ENCODE measurements at places on chromosomes 3 and 15. TPM values are rescaled to one million over a fixed set of nuclear protein-coding genes. Genes with fewer than 3 reads are reported as not detected.

GRCh38 chr3:122012821-122013220 is 9.2 kb downstream of the ILDR1 start:
- no peak for DNase-seq

Gene TUSC7
- total RNA-seq = not detected

GRCh38 chr3:17069754-17070153 is 185.0 kb downstream of the PLCL2 start:
- DNase-seq = no peak

Gene KCTD6
- total RNA-seq = 19.0 TPM

Gene TRIM59
- total RNA-seq = 4.8 TPM

DNA sequence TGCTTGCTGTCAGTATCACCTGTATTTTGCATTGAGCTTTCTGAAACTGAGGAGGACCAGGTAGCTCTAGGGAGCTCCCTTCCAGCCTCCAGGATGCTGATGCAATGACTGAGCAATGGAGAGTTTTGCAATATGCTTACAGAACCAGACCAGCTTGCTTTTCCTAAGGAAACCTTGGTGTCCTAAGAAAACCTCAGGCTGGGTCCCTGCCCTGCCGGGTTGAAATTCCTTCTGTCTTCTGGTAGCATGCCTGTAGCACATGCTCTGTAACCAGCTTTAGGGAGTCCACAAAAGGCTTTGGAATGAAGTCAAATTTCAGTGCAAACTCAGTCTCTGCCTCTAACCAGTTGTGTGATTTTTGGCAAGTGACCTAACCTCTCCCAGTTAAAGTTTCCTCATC is 65.8 kb upstream of the GSK3B start:
- DNase-seq = no peak

GRCh38 chr15:75594276-75594675 is 15.2 kb upstream of the PTPN9 start:
- DNase-seq = no peak

DNA sequence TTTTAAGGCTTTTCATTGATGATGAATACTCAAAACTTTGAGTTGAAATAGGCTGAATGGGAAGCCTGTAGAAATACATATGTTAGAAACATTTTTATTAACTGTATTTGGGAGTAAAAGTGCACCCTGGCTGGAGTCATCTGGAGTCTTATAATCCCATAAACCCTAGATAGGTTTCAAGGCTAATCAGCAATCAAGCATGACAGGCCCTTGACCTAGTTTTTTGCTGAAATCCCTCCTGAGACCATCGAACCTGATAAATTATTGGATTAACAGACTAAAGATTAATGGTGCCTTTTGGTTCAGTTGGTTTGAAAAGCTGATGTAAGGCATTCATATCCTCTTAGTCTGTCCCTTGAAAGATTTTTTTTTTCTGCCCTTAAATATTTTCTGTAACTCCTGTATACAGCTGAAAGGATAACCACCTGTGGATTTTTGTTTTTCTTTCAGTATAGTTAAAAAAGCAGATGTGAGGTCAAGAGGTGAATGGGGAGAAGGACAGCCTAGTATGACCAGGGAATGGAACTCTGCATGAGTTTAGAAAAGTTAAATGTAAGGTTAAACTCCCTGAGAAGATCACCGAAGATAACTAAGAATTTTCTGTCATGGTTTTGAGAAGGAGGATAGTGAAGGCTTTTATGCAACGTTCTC is 69.4 kb upstream of the STXBP5L start:
- DNase-seq = no peak

GRCh38 chr3:62109534-62109933 is 263.8 kb downstream of the FEZF2 start:
- no peak for DNase-seq

DNA sequence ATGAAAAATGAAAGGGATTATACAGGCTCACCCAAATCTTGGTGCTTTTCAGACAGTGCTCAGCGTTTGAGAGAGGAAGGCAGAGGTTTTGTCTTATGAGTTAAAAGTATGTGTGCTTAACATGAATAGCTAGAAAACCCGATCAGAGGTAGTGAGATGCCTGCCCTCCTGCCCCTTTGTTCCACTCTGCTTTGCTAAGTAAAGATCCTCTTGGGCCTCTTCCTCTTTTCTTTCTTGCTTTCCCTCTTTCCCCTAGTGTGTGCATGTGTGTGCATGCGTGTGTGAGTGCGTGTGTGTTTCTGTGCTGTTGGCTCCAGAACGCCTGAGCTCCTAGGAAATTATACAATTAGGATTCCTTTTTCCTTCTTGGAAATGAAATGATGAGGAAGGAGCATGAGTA is 261.3 kb upstream of the NR2E3 start:
- DNase-seq = no peak

Gene LRTM1
- not detected for total RNA-seq

GRCh38 chr3:113606539-113607218 is 74.3 kb downstream of the SIDT1 start:
- no peak for DNase-seq

- DNase-seq = no peak
Measured at GRCh38 chr15:68303560-68304436, 26.3 kb downstream of the FEM1B start.

DNA sequence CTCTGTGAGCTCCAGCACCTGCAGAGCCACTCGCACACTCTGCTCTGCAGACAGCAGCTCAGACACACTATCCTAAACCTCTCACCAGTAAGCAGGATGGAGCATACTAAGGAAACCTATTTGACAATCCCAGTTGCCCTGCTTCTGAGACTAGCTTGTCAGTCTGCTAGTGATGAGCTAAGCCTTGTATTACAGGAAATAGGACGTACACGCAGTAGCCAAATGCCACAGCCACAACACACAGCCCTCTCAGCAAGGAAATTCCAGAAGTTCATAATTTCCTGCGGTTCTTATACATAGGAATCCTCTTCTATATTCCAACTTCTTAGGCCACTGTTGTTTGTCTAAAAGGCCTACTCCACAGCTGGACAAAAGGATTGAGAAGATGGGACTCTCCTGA is 74.5 kb downstream of the MYLK start:
- DNase-seq = no peak

Gene SI
- not detected for total RNA-seq

DNA sequence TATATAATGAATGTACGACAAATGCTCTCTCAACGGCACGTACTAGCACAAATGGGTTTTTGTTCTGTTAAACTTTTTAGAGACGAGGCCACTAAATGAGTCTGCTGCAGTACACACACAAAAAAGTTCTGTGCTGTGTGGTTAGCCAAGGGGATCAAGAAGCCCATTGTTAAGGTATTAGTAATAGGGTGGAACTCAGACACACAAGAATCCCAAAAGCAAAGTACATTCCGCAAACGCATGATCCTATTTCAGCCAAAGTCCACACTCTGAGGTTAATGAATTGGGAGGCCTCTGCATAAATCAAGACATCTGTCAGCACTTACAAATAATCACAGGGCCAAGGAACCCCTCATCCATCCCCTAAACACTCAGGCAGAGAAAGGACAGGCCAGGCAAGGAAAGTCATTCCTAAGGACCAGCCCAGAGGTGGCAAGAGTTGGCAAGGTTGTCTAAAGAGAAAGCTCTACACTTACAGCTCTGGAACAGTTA is 12.1 kb downstream of the OSBPL10 start:
- peak; percentile 78 for DNase-seq

DNA sequence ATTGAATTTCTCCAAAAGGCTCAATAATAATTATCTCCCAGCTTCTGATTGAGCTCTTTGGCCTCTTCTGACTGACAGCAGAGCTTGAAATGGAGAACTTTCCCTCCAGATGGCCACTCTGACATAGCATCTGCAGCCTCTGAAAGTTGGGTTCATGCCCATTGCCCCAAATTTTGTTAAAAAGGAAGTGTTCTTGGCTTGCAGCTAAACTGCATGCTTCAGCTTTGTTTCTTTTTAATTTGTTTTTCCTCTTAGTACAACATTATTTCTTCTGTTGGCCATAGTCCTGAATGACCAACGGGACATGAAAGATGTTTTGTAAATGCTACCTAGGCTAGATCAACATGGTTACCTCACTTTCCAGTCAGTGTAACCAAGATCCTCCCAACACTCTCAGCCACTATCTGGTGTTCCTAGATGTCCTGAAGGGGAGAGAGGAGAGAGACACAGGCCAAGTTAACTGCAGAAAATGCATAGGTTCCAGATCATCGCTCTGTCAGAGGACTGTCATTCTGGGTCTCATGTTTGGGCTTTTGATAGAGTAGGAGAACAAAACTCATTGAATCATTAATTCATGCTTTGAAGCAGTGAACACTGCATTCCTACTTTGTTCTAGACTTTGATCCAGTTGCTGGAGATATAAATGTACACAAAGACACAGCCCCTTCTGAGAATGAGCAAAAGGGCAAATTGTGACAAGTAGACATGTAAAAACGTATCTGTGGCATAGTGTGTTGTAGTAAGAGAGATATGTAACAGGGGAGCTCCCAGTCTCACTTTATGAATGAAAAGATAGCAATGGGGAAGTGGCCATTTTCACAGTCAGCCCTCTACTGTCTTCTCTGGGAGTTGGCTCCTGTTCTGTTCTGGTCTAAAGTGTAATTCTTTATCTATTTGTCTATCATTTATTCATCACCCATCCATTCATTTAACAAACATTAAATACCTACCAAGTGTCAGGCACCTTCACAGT is 156.2 kb downstream of the ZNF621 start:
- no peak for DNase-seq

Gene CCDC39
- total RNA-seq = 0.60 TPM

Gene MST1R
- 29.6 TPM for total RNA-seq

DNA sequence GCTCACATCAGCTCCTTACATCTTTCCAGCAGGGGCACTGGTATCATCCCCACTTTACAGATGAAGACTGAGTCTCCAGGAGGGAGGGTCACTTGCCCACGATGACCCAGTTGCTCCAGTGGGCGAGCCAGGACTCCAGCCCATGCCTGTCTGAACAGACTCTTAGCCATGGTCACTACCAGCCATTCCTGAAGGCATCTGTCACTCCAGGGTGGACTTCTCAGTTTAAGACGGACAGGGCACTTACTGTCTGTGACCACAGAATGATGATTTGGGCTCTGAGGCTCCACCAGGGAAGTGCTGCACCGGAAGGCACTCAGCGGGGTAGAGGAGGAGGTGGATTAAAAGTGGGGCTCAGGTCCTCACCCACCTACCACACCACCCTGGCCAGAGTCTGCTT is 104.0 kb upstream of the SLC6A6 start:
- DNase-seq = no peak

DNA sequence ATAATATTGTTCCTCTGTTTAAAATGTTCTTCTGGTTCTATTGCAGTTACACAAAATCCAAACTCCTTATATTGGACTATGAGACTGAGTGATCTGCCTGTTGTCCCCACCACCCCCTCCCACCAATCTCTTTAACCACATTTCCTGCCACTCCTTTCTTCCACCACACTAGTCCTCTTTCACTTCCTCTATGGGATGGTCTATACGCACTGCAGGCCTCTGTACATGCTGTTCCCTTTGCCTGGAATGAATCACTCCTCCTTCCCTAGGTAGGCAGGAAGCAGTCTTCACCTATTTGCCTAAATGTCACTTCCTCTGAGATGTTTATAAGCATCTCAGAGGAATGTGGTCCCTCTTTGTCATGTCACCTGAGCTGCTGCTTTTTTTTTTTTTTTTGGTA is 4.0 kb downstream of the MAP2K1 start:
- no peak for DNase-seq

DNA sequence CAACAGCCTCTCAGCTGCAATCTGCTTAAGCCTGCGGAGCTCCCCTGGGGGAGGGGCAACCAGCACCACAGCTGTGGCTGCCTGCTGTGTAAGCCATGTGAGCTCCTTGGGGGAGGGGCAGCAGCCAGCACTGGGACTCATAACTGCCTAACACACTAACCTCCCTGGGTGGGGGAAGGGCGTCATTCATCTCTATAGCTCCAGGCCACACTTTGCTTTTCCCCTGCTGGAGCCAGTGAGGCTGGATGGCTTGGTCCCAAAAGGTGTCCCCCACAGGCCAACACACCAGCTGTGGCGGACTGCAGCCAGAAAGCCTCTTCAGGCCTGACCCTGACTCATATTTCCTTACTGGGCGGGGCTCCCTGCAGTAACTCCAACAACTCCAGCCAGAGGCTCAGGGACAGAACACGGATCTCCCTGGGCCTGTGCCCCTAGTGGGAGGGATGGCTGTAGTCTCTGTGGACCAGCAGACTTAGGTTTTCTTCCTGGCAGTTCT is 129.8 kb downstream of the PPM1L start:
- peak; percentile 67 for DNase-seq

DNA sequence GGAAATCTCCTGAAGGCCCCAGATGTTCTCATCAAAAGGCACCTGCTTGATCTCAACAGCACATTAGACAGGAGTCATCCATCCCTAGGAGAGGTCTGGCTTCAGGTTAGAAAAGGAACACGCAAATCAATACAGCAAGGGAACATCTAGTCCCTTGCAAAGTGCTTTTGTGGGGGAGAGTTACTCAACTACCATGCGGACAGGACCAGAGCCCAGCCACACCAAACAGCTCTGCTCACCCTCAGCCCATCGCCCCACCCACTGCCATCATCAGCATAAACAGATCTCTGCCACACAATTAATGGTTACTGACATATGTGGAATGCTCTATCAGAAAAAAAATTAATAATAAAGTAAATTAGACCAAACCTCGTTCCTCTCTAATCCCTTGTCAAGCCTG is 85.6 kb downstream of the MYLK start:
- DNase-seq = no peak

Gene GATA2
- 31.4 TPM for total RNA-seq

Gene TEX55
- not detected for total RNA-seq

Gene COL6A5
- total RNA-seq = 0.41 TPM

DNA sequence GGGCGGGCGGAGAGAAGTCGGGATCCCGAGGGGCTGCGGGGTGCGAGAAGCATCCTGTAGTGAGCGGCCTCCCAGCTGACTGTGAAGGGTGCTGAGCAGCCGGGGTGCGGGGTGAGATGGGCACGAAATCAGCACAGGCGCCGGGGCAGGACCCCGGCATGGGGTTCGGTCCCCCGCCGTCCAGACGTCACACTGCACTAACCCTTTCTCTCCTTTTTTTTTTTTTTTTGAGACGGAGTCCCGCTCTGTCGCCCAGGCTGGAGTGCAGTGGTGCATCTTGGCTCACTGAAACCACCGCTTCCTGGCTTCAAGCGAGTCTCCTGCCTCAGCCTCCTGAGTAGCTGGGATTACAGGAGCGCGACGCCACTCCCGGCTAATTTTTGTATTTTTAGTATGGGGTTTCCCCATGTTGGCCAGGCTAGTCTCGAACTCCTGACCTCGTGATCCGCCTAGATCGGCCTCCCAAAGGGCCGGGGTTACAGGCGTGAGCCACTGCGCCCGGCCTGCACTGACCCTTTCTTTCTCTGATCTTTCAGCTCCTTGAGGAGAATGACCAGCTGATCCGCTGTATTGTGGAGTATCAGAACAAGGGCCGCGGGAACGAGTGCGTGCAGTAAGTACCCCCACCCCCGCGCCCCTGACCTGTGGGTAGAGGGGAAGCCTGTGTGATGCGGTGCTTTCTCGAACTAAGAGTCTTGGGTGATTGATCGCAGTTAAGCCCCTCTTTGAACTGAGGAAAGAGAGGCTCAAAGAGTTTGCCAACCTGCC is 513 bp downstream of the SS18L2 start:
- DNase-seq = peak; percentile 57

DNA sequence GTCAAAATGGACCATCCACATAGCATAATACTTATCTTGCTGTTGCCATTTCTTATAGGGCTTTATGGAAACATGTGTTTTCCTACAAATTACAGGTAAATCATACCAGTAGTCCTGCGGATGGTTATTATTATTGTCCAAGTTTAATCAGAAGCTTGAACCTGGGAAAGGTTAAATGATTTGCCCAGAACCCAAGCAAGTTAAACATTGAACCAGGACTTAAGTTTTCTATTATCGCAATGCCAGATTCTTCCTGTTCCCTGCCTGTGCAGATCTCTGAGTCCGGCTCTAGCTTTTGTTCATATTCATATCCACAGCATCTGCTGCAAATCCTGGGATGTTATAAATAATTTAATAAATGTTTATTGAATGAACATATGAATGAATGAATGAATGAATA is 12.5 kb downstream of the LPP start:
- no peak for DNase-seq

Gene FRMD5
- total RNA-seq = 0.41 TPM

Gene ACVR2B
- total RNA-seq = 11.2 TPM

Data from kidney (tissue), 22 donors.